ENCODE measurements at places on chromosomes 3 and 15.

DNA sequence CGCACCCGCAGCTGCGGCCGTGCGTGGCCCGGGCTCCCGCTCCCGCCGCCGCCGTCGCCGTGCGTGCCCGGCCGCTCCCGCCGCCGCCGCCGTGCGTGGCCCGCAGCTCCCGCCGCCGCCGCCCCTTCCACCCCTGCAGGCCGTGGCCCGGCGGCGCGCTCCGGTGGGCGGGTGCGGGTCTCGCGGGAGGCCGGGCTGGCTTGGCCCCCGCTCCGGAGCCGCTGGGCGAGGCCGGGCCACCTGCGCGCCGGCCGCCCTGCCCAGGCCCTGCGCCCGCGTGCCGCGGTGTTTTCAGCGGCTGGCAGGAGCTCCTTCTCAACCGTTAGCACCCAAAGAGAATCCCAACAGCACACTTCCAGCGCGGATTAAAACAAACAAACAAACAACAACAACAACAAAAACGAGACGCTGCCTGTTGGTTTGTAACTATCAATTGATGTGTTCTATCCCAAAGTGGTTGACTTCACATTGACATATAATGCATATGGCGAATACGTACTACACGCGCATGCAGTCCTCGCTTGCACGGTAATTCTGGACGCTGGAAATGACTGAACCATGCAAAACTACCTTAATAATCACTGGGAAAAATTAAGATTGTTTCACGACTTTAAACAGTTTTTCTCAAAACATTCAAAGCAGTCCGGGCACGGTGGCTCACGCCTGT is 113.7 kb upstream of the GOLGA8J start:
- DNase-seq, result no peak

GRCh38 chr3:68072062-68072461 is 417.6 kb upstream of the SUCLG2 start:
- DNase-seq, result no peak

GRCh38 chr3:52407779-52408178 is 37.1 kb downstream of the SEMA3G start:
- no peak for DNase-seq

- no peak for DNase-seq
Observed at GRCh38 chr3:141421186-141421585, 52.9 kb downstream of the ZBTB38 start.

- no peak for DNase-seq
Observed at GRCh38 chr3:12973827-12974226, 99.4 kb downstream of the IQSEC1 start.

DNA sequence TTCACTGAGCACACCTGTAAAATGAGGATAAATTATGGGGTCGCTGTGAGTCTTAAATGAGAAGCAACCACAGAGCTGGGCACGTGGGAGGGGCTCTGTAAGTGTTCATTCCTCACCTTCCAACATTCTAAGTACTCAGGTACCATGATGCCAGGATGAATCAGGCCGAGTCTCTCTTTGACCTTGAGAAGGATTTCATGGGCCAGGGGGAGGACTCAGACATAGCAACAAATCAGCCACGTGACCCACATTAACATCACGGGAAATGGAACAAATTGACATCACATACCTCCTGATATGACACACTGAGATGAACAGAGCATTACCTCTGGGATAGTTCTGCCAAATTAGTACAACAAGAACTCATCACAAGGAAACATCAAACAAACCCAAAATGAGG is 35.2 kb upstream of the USP3 start:
- DNase-seq, result no peak

DNA sequence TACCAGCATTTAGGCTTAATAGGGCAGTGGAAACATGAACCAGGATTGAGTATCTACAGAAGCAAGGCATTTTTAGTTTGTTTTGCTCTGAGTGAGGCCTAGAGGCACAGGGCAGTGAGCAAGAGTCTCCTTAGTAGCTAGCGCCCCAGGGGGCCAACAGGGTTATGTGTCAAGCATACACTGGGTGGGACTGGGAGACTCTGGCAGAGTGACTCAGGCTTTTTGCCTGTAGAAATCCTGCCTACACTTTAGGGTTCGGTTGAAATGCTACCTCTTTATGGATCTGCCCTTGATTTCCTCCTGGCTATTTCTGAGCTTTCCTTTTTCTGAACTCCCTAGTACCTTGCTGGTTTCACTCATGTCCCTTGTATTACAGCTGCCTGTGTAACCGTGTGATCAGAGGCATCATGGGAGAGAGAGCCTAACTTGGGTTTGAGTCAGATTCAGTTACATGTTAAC is 72.2 kb downstream of the TOP2B start:
- DNase-seq, result no peak

DNA sequence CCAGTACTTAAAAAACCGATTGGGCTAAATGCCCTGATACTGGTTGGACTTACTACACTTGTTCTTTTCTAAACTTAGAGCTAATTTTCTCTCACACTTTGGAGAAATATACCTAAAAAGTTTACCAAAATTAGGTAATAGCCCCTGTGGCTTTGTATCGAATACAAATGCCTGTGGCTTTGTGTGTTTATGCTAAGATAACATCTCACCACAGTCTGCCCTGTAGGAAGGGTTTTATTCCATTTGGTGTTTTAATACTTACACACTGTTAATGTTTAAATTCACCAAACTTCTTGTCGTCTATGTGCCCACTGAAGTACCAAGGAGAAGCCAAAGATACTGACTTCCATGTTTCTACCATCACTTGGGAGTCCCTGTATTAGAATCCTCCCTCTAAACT is 66.4 kb downstream of the BCHE start:
- DNase-seq, result no peak

- DNase-seq, result no peak
Observed at GRCh38 chr15:68983961-68984481, 30.5 kb upstream of the NOX5 start.

DNA sequence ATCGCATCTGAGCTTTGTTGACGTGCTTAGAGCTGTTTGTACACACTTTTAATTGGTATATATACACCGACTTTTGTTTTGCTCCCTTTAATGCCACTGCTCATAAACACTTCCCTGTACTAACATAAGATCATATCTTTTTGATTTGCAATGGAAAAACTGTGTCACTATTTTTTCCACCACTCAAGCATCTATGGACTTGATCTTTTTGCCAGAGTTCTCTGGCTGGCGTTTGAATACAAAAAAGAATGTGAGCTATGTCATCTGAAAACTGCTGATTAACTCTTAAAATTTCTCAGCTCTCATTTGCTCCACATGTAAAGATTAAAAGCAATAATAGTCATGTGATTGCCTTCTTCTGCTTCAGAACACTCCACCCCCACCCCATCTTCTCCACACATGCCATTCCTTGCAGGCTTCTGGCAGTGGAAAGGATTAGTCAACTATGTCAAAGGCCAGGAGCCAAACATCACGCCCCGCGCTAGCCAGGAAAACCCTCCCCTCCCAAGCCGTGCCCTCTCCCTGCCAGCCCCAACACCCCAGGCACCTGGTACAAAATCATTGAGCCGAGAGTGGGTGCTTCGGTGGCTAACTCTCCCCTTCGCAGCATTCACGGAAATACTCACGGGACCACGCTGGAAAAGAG is 123.4 kb upstream of the MEF2A start:
- no peak for DNase-seq

- DNase-seq, result no peak
Observed at GRCh38 chr3:61901986-61902385, 340.6 kb downstream of the PTPRG start.

DNA sequence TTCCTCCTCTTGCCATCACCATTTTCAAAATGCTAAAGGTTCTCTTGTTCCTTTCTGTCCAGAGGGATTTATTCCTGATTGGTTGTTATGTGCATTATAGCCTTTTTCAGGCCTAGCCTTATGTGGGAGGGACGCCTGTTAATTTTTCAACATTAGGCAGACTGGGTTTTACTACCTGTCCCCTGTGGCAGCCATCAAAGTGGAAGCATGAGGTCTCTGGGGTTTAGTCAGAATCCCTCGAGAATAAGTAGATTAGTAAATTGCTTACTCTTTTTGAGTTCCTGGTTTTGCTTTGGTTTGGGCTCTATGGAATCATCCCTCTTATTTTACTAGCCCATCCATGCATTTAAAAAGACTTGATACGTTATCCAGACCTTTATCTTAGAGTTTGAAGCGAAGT is 32.4 kb downstream of the PAK2 start:
- DNase-seq, result no peak

- DNase-seq, result no peak
Observed at GRCh38 chr3:59704292-59704691, 654.5 kb upstream of the CFAP20DC start.

DNA sequence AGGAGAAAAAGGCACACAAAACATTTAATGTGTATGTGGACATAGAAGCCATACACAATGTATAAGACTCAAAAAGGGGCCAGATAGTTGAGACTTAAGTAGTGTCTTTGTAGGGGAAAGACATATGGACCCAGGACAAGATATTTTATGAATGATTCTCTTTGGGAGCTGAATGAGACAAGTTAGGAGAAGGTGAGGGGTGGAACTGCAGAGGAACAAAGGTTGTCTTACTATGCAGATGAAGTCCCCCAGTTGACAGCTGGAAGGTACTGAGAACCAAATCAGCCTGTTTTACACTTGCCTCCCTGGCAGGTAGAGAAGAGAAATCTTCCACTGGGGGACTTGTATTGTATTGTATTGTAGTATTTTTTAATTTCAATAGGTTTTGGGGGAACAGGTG is 14.9 kb upstream of the GCNT3 start:
- DNase-seq, result no peak

DNA sequence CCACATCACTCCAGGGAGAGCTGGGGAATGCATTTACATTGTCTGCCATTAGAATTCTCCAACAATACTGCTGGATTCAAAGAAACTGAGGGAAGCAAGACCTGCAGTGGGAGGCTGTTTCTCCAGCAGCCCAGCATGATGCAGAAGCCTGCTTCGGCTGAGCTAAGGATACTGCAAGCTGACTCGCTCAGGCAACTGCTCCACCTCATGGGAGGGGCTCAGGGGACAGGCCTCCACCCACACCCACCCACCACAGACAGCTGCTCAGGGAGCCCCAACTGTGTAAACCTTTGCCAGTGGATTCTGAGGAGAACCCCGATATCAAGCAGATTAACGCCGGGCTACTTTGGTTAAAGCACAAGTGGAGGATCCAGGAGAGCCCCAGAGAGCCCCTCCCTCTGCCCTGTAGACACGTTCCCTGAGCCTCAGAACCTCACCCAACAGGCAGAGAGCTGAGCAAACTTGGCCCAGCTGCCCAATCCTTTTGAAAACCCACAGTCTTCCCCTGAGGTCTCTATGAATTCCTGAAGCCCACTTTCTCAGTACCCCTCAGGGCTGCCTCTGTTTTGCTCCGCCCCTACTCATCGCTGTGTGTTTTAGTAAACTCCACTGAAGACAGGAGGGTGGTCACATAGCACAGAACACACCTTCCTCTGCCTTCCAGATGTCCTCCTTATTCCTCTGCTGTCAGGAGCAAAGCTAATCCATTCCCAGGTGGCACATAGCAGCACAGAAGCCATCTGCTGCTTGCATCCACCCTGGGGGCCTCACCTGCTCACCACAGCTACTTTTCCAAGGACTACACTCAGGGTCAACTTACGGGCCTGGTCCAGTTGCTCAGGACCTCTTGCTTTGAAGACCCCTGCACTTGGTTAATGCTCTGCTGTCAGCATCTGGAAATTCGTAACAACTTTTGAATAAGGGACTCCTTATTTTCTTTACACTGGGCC is 269.0 kb downstream of the ABHD5 start:
- DNase-seq, result no peak

DNA sequence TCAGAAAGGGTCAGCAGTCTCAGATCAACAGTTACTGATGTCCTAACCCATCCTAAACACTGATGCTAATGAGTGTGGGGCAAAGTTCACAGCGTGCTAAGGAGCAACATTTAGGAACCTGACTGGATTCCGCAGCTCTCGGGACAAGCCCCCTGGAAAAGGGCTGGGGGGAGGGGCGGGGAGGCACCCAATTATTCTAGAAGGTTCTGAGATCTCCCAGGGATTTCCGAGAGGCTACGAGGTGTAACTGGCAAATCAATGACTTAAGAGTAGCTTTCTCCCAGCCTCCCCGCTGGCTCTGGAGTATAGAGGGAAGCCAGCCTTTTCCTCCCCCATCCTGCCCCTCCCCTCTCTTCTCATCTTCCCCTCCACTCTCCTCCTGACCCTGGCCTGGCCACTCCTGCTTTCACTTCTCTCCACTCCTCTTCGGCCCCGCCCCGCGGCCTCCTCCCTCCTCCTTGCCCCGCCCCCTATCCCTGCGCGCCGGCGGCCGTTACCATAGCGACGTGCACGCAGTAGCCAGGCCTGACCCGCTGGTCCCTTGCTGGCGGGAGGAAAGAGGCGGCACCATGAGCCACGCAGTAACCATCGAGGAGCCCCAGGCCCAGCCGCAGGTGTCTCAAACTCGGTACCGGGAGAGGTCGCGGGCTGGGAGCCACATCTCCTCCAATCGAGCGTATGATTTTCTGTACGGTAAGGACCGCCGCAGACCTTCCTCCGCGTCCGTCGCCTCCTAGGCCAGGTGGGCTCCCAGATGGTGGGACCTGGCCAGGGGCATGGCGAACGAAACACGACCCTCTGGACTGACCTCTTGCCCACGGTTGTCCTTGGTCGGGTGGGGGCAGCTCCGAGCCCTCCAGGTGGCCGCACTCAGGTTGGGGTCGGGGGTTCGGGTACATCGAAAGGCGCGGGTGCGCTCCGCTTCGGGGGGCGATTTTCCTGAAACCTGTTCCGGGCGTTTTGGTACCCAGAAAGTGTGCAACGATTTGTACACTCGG is at the start of gene CFAP91:
Gene CFAP91 (plus strand): TSS at position 493 of the 998 bp plus-strand sequence. CDS start 77 bp downstream, at position 570.
- DNase-seq, result no peak

DNA sequence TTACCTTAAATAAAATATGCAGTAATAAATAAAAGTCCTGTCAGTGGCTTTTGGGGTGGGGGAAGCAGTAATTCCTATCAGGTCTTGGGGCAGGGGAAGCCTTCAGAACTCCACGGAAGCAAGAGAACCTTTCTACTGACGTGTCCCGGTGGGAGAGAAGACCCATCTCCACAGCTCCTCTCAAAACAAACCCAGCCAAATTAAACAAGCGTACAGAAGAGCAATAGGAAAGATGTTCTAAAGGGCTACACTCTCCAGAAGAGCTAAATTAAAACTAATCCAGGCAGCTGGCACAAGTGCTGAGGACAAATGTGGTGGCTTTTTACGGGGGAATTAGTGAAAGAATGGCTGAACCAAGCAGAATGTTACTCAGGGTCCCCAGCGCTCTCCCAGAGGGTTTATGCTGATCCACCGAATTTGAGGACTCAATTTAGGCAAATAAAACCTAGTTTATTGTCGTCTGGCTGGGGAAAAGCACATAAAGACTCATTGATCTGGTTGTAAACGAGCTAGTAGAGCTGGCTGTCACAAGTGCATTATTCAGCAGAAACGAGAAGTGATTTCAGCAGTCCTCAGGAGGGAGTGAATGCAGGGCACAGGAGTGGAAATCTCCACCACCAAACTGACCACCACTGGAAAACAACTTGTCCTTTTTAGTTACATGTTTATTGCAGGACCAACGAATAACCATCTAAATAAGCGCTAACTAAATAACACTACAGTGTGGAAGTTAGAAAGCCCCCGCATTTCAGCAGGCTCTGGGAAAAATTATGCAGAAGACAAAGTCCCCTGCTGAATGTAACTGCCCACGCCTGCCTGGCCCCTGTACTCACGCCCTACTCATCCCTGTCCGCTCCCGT is 13.5 kb downstream of the BFSP2 start:
- DNase-seq, result no peak

- no peak for DNase-seq
Observed at GRCh38 chr3:143269741-143270140, 150.2 kb downstream of the CHST2 start.

- DNase-seq, result no peak
Observed at GRCh38 chr3:81829937-81830336, 68.5 kb upstream of the GBE1 start.

Measured in bone marrow (tissue), 2 donors.